ENCODE measurements at places on chromosomes 6 and 20.

GRCh38 chr20:6693178-6693807 is 74.2 kb upstream of the BMP2 start:
- DNase-seq = no peak

GRCh38 chr20:9040863-9041524 is 27.9 kb upstream of the PLCB4 start:
- DNase-seq = no peak

DNA sequence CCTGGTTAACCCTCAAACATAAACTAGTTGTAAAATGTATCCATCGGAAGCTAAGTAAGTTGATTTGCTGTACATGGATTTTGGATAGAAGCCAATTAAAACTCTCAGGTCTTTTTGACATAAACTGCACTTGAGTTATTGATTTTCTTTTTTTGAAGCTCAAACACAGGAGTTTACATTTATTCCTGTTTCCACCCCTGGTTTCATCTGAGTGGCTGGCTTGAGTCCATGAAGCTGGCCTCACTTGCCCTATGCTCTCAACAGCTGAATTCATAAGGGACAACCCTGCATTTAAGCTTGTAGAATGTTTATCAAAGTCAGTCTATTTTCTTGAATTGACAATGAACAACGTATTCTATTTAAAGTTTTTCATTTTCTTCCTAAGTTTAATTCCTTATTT is 58.1 kb upstream of the PLEKHG1 start:
- no peak for DNase-seq

DNA sequence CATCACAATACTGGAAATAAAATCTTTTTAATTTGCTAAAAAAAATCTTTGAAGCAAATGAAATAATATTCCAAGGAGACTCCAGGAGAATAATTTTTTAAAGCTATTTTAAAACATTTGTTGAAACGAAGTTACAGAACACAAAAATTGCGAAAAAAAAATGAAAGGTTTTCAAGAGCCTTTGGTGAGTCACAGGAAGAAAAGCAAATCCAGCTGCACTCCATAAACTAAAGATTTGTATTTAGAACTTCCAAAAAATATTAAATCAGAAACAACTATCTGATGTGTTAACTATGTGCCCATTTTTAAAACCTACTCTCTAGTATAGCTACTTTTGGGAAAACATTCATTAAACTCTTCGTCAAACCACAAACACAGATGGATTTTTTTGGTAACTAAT is 23.6 kb downstream of the PDSS2 start:
- no peak for DNase-seq

DNA sequence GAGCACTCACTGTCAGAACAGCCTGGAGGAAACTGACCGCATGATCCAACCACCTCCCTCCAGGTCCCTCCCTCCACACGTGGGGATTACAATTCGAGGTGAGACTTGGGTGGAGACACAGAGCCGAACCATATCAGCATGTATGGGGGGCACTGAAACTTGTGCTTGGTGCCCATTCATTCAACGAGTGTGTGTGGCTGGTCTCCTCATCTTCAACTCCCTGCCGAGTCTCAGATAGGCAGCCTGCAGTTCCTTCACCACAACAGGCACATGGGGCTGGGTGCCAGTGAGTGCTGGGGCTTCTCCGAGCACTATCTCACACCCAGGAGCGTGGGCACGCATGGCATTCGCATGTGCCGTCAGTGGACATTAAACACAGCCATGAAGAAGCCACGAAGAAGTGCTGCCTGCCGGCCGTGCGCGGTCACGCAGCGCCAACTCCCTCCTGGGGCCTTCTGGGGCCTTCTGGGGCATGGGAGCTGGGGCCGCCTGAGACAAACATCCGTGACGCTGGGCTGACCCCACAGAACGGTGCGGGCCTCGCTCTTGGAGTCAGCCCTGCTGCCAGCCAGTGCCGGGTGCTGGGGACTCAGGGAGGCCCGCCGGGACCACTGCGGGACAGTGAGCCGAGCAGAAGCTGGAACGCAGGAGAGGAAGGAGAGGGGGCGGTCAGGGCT is 714 bp upstream of the RTEL1 start:
- DNase-seq = no peak

DNA sequence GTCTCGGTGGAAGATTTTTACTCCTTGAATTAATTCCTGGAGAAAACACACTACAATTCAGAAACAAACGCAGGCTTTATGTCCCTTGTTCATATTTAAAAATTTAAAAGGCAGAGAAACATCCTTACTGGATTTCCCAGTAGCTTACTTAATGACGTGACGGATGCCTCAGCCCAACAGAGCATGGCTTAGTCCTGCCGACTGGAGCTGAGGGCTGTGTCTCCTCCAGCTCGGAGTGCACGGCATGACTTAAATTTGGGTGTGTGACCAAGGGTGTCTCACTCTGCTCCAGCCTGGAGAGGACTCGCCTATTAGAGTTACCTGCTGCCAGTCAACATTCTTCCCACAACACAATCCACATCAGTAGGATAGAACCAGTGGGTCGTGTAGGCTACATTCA is 107.1 kb downstream of the PSMB1 start:
- DNase-seq = no peak

- DNase-seq = peak; percentile 43
Observed at GRCh38 chr20:3749689-3750531, 17.4 kb downstream of the HSPA12B start.

- DNase-seq = no peak
Observed at GRCh38 chr20:23165964-23166363, 79.8 kb upstream of the CD93 start.

DNA sequence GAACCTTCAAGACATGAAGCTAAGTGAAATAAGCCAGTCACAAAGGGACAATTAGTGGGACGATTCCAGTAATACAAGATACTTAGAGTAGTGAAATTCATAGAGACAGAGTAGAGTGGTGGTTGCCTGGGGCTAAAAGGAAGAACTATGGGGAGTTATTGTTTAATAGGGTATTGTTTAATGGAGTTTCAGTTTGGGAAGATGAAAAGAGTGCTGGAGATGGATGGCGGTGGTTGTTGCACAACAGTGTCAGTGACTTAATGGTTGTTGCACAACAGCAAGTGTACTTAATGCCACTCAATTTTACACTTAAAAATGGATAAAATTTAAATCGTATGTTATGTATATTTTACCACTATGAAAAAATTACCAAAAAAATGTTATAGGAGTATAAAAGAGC is 209.7 kb upstream of the TENT5A start:
- DNase-seq = no peak

DNA sequence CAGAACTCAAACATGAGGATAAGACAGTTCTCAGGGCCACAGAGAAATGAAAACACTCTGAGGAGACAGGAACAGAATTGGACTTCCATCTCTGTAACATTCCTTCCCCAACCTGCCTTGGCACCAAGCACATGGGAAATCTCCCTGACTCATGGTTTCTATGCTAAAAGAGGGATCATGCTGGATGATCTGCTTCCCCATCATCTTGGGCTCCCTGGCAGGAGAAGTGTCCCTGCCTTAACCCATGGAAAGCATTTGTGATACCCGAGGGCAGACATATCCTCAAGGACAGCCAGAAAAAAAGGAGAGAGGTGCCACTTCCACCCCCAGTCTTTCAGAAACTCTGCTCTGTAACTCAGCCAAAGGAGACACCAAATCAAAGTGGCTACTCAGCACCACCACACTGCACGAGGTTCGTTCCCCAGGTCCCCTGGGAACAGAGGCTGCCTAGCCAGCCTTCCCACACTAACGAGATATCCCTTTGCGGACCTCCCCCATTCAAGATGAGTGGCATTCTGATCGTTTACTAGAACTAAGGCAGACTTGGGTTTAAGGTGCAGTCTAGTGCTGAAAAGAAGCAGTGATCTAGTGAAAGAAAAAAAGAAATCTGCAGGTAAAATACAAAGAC is 34.8 kb downstream of the BLOC1S5 start:
- no peak for DNase-seq

DNA sequence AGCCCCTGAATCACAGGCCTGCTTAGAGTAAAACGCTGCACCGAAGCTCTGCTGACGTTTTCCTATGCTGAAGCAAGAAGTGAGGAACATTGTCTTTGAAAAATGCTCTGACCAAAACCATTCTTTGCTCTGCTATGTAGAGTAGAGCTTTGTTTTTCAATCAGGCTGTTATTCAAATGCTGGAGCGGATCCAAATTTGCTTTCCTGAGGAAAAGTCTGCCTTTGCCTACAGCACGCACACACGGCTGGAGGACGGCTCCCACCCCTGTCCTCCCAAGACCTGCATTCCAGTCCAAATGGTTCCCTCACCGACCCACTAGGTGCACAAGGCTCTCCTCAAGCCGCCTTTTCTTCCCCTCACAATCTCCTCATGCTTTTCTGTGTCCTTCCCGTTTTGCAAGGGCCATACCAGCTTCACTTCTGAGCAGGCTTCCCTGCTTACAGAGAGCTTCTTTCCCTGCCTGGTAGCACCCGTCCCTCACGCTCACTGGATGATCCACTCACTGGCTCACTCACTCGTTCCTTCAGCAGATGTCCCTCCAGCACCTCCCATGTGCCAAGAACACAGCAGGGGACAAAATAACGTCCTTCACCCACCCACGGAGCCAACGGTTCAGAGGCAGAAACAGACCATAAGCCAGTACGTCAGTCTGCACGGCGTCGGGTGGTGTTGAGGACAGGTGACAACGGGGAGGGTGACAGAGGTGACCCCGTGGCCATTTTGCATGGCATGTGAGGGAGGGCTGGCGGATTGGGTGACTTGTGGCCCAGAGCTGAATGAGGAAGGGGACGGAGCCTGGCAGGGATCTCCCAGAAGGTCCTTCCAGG is 137.9 kb upstream of the NEDD9 start:
- no peak for DNase-seq

DNA sequence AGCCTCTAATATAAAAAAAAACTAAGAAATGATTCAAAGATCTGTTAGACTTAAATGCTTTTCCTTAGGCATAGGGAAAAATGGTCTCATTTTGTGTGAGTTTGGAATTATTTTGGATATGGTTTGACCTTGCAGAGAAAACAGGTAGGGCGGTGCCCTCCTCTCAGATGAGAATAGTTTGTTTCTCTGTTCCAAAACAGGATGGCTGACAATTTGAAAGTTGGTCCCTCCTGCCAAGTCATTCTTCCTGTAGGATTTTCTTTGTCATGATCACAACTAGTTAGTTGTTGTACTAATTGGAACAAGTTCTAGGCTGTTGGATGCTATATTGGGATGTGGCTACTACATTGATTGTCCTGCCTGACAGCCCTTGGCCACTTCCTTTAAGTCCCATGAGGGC is 108.6 kb downstream of the BCKDHB start:
- DNase-seq = no peak

GRCh38 chr6:34182751-34183531 is 37.1 kb upstream of the GRM4 start:
- peak; percentile 47 for DNase-seq

DNA sequence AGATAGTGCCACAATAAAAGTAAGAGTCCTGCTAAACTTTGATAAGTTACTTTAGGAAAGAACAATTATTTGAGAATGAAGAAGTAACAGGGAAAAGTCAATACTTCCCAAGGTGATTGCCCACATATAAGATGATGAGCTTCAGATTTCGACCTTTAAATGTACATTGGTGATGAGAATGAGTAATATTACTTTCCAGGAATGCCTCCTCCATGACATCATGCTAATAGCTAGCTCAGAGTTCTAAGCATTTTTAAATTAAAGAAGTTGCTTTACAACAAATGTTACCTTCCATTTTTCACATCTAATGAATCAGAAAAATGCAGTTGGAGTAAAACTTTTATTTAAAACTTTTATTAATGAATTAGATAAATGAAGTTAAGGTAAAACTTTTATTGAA is 22.5 kb upstream of the OPN5 start:
- no peak for DNase-seq

DNA sequence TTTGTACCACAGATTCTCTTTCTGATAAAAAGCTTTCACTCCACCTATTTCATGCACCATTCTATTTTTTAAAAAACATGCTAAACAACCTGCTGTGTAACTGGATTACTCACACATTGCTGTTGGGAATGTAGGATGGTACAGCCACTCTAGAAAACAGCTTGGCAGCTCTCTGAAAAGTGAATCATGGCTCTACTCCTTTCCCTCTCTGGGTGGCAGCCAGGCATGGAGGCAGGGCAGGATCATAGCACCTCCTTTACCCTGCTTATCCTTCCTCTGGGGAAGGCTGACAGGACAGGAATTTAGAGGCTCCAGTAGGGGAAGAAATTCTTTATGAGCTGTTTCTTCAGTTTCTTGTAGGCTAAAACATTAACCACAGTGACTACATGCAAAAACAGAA is 6.7 kb upstream of the VNN2 start:
- no peak for DNase-seq

DNA sequence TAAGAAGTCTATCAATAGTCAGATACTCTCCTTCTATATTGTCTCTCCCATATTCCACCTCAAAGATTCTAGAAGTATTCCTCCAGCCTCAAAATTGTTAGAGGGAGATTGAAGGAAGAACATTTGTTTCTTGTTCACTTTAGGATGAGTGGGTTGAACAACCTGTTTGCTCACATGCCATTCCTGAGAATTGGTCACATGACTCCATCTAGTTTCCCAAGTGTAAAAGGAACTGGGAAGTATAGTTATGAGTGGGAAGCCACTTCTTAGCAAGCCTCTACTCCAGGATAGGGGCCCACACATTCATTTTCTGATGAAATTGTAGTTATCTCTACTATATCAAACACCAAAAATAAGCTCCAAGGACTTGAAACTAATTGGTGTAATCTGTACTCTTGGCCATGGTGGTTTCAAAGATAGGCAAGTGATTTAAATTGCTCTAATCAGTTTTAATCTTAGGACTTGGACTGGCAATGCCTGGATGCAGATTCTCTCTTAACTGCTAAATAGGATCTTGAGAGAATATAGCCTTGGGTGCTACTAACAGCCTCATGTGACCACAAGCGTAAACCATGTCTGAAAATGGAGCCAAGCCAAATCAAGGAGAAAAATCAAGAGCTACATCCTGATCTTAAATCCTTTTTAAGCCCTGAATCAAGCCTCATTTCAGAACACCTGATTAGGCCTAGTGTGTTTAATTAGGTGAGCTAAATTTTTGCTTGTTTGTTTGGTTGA is 758.7 kb upstream of the MAN1A1 start:
- DNase-seq = no peak

DNA sequence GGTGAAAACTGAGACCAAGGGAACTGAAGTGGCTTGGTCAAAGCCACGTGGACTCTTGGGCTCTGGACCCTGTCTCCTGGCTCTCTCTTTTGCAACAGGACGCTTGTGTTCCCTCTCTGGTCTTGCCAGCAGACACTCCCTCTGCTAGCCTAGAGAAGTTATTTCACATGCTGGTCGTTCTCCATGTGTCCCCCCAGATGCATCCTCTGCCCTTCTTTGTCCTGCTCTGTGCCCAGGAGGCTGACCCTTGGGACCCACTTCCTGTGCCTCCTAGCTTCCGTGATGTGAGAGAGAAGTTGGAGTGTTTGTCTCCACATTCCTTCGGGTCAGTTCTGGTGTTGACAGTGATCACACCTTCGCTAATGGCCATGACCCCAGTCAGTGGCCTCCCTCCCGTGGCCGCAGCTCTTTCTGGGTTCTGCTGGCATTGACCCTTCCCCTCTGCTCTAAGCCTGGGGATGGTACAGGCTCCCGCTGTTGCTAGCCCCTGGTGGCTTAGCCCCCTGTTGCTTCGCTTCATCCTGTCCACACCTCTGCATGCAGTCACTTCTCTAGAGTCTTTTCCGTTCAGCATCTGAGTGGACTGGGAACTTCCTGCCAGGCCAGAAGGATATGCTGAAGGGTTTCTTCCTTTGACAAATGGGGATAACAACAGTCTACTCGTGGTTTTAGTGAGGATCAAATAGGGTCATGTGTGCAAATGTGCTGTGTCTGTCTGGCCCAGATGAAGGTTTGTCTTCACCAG is 70.1 kb upstream of the BMP2 start:
- DNase-seq = no peak

GRCh38 chr20:3679749-3680700 is 1.8 kb downstream of the ADAM33 start:
- DNase-seq = no peak

- no peak for DNase-seq
Observed at GRCh38 chr6:7881765-7882500, 28.7 kb downstream of the TXNDC5 start.
